ENCODE measurements at places on chromosomes 7 and 10.

- no peak for DNase-seq
Measured at GRCh38 chr7:23022851-23023250, 8.9 kb upstream of the HYCC1 start.

DNA sequence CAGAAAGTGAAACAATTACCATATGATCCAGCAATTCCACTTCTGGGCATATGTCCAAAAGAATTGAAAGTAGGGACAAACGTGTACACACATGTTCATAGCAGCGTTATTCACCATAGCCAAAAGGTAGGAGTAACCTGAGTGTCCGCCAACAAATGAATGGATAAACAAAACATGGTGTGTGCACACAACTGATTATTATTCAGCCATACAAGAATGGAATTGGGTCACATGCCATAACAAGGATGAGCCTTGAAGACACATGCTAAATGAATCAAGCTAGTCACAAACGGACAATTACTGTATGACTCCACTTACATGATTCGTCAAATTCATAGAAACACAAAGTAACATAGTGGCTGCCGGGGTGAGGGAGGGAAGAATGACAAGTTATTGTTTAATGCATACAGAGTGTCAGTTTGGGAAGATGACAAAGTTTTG is 4.1 kb upstream of the OIT3 start:
- DNase-seq, result no peak

- DNase-seq, result no peak
Measured at GRCh38 chr7:71665716-71666115, 533.8 kb downstream of the GALNT17 start.

DNA sequence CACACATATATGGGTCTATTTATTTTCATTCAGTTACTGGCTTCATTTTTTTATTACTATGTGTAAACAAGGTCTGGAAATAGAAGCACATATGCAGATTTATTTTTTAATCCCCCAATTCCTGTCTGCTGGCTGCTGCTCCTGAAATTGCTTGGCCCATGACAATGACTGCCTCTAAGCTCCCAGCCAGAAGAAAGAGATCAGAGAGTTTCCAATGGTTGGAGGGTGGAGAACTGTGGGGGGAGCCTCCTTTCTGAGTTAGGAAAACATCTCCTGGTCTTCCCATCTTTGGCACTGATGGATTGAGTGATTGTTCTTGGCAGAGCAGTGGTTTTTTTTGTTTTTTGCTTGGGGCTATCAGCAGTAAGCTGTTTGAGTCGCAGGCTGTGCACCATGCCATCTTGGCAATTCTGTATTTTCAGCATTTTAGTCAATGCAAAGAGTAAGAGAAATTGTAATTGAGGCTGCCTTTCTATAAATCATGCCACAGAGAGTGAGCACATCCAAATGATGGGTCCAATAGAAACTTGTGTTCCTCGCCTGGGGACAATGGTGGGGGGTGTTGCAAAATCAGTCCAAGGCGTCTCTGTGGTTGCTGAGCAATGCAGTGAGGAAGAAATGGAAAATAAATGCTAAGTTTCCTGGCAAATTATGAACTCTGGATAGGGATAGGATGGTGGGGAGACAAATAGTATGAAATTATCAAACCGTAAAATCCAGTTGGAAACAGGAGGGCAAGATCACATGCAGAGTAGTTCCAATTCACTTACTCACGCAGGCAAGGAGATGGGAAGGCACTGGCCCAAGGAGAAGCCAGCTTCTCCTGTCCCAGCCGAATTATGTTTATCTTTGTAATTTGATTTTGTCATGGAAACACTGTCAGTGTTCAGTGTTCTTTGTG is 382.4 kb downstream of the SORCS3 start:
- DNase-seq, result peak; percentile 97

- DNase-seq, result no peak
Measured at GRCh38 chr10:80535671-80536360, 1.9 kb upstream of the SH2D4B start.

DNA sequence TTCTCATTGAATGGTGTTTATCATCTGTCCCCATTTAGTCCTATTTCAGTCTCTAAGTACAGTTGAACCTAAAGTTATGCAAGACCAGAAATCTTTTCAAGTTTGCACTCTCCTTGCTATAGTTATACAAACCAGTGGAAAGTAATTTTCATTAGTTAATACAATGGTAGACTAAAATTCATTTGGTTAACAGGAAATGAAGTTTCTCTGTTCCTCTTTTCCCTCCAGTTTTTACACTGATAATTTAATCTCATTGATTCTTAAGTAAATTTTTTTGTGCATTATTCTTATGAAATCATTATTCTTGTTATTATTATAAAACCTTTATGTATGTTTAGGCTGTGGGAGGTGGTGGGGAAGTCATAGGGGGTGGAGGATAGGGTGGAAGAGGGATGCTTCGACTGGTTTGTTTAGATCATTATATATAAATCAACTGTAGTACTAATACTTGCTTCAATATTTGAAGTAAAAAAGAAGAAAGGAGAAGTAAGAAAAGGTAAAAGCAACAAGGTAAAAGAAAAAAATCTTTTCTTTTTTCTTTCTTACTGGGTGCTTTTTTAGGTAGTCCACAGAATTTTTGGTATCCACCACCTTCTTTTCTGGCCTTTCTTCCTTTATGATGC is 104.1 kb downstream of the GPR85 start:
- no peak for DNase-seq

GRCh38 chr10:58465629-58466028 is 47.0 kb upstream of the BICC1 start:
- DNase-seq, result peak; percentile 59

DNA sequence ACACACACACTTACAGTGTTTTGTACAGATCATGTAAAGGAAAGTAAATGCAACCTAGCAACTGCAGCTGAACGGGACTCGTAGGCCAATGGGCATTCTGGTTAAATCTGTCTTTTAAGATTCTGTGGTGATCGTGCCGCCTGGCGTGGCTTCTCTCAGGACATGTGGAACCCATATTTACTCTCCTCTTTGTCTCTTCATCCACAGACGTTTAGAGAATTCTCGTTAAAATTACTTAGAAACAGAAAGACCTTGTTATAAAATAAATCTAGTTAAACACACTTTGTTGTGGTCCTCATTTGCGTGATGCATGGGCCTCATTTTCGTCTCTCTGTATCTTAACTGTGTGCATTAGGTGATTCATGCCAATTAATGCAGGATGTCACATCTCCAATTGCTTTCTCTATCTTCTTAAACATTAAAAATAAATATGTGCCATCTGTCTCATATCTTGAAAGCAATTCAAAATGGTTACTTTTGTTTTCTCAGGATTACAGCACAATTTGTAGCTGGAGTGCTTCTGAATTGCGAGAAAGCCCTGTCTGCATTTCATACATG is 11.5 kb downstream of the KLF6 start:
- DNase-seq, result peak; percentile 13

GRCh38 chr7:136728945-136729344 is 139.5 kb upstream of the CHRM2 start:
- DNase-seq, result peak; percentile 24

DNA sequence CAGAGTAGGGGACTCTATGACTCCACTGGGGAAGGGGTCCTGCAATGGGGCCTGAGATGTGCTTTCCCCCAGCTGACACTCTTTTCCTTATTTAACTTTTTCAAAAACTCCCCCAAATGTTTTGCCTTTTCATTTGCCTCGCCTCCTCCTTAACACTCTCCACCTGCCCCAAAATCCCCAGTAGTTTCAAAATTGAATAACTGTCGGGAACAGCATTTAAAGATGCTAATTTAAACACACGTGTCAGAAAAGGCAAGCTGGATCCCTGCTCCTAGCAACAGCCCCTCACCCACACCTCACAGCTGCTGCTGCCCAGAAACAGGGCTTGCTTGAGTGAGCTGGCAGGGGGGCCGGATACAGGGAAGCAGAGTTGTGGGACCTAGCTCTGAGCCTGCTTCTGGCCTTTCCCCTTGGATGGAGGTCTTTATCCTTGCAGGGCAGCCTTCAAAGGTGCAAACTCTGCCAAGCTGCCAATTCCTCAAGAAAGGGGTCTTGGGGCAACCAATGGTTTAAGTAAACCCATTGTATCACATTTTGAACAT is 115.3 kb downstream of the KCNMA1 start:
- no peak for DNase-seq

GRCh38 chr7:50119815-50120637 is 27.0 kb upstream of the ZPBP start:
- no peak for DNase-seq

DNA sequence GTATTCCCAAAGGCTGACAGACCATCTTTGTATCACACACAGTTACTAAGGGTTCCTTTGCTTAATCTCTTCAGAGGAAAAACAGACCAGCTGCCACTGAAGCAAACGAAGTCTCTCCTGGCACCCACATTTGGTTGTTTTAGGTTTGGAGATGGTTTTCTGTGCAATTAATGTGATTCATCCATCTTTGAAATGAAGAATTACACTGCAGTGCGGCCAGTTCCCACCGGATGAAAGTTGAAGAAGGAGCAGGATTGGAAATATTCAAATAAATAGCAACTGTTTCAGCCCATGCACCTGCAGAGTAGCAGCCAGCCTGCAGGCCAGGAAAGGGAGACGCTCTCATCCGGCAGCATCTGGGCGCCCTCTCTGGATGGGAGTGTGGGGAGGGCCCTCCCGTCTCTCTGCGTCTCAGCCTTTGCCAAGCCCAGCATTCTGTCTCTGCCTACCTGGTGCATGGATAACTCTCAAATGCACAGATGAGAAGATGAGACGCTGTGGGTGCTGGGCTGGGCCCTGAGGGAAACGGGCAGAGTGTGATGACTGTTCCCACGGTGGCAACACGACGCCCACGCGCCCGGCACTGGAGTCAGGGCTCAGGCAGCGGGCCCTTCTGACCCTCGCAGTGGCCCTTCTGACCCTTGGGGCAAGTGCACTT is 214.0 kb downstream of the PTPRN2 start:
- no peak for DNase-seq

GRCh38 chr7:121202125-121202524 is 126.7 kb upstream of the WNT16 start:
- no peak for DNase-seq

GRCh38 chr10:54904833-54905232 is 103.8 kb upstream of the PCDH15 start:
- no peak for DNase-seq

DNA sequence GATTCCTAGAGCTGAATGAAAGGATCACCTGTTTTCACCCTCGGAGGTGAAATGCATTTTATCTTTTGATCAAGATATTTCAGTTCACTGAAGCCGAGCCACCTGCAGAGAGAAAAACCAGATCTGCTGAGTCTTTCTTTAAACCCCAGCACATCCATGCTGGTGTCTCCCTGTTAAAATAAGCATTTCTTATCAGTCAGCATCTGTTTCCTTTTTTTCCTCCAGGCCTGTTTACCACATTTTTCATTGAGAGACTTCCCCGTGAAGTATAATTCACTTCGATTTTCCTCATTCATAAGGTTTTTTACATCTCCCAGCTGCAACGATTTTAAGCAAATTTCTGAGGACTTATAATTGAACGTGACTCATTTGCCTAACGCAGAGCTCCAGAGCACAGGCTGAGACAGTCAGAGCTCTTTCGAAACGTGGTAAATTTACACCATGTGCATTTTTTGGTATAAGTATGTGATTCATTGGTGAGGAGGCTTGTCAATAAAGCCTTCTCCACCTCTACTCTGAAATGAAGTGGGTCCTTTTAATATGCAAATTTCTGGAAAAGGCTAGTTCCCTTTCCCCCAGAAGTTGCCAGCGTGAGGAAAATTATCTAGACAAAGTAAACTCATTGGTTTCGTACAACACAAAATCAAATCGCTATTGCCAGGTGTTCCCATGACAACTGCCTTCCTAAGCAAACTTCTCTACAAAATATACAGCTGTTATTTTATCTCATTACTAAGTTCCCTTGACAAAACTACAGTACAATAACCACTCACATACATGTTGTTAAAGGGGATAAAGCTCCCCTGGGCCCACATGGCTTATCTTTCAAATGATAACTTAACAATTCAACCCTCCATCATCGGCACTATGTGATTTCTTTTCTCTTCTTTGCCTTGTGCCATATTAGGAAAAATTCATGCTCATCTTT is 374.8 kb upstream of the AKR1E2 start:
- DNase-seq, result no peak

GRCh38 chr10:43710772-43711471 is 62.2 kb upstream of the ZNF32 start:
- no peak for DNase-seq

- peak; percentile 98 for DNase-seq
Measured at GRCh38 chr7:36084485-36085091, 68.5 kb upstream of the EEPD1 start.

GRCh38 chr10:63929831-63930467 is 408.7 kb downstream of the REEP3 start:
- no peak for DNase-seq

GRCh38 chr10:3014968-3015367 is 52.4 kb upstream of the PFKP start:
- DNase-seq, result no peak

DNA sequence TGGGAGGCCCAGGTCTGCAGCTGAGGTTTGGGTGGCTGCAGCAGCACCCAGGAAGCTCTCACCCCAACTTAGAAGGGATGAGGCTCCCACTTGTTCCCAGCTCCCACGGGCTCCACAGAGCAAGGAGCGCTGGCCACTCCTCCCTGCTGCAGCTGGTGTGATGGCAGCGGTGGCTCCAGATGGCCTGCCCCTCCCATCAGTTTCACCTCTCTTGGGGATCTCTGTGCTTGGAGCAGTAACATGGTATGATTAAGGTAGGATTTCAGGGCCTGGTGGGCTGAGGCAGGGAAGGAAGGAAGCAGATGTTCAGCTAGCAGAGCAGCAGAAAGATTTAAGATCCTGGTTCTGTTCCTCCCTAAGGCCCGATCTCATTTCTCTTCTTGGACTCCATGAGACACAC is 66.8 kb upstream of the KIF5B start:
- no peak for DNase-seq

GRCh38 chr7:145092766-145093165 is 256.9 kb upstream of the TPK1 start:
- DNase-seq, result no peak

DNA sequence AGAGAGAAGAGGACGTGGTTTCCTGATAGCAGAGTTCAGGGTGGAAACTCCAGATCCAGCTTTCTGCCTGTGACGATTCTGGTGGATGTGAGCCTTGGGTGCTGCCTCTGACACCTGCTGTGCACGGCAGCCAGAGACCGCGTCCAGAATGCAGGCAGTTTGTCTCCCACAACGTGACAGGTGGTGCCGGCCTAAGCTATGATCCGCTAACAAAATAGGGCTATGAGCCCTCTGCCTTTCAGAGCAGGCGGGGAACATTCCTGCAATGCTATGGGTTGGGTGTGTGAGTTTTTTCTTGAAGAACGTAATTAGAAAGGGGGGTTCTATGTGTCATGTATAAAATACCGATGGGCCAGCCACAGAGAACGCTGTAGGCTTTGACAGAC is 297.3 kb upstream of the PRKCQ start:
- DNase-seq, result no peak

DNA sequence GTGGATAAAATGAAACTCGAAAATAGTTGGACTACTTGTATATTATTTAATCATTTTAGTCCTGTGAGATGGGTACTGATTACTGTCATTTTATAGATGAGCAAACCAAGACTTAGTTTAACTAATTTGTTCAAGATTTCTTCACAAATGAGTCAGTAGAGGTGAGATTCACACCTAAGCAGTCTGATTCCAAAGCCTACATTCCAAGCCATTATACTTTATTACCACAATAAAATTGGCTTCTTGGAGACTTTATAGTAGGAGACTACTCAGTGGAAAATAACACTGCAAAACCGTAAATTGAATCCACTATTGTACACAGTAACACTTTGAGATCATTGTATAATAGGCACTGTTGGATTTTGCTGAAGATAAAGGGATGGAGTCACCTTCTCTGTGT is 2.2 kb downstream of the PHTF2 start:
- no peak for DNase-seq

- DNase-seq, result no peak
Measured at GRCh38 chr7:97005183-97006054, at the start of gene DLX6. Gene DLX6, plus strand, starts transcription at chr7:97005553. Its CDS starts 425 bp downstream, at chr7:97005978.

Measured in RCC 7860 (cell line).